Urinary bladder (tissue), 4 donors: ENCODE measurements at places on chromosomes 11 and 22. TPM values are rescaled to one million over a fixed set of nuclear protein-coding genes. Genes with fewer than 3 reads are reported as not detected.

SESN3 gene
- 6.1 TPM for polyA plus RNA-seq

CD151 gene
- polyA plus RNA-seq, result 692 TPM

SMIM35 gene
- polyA plus RNA-seq, result 0.03 TPM

PHLDA2 gene
- polyA plus RNA-seq, result 18.9 TPM

INS gene
- polyA plus RNA-seq, result 0.30 TPM

GRCh38 chr11:21492931-21493330 is 700.0 kb upstream of the ANO5 start:
- DNase-seq, result no peak

GRCh38 chr22:36152088-36152487 is 8.5 kb downstream of the APOL3 start:
- no peak for DNase-seq

GRCh38 chr11:127345819-127346459 is 345.4 kb upstream of the KIRREL3 start:
- DNase-seq, result no peak

DNA sequence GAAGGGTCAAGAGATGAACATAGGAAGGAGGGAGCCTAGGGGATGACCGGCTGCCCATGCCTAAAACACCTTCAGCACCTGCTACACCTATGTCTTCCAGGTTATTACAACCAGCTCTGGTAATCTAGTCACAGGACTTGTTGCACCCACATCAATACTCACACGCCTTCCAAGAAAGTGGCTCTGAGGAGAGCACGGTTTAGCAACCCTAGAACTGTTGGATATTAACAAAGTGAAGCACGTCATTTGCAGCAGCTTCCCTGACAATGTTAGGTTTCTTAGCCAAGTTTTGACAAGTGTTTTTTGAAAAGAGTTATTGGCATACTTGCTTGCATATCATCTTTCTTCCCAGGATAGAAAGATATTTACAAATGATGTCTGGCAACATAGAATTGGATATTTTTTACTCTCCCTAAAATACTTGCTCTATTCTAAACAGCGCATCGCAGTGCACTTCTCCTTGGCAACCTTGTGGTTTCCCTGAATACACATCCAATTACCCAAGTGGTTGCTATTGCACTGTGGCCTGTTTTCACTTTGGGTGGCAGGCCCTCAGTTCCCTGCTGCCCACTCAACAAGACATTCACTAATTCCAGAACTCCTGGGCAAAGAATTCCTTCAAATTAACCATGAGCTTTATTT is 94.3 kb upstream of the ARHGAP42 start:
- DNase-seq, result no peak

GRCh38 chr11:112612250-112612849 is 348.9 kb upstream of the NCAM1 start:
- no peak for DNase-seq

GRCh38 chr11:69703768-69704507 is at the start of gene FGF19:
Gene FGF19, minus strand, starts transcription at chr11:69704022. Its CDS starts 146 bp downstream, at chr11:69703876.
- no peak for DNase-seq

GRCh38 chr11:34585304-34585734 is 35.6 kb upstream of the EHF start:
- DNase-seq, result no peak

GRCh38 chr11:46879056-46879585 is 33.0 kb upstream of the CKAP5 start:
- no peak for DNase-seq

DNA sequence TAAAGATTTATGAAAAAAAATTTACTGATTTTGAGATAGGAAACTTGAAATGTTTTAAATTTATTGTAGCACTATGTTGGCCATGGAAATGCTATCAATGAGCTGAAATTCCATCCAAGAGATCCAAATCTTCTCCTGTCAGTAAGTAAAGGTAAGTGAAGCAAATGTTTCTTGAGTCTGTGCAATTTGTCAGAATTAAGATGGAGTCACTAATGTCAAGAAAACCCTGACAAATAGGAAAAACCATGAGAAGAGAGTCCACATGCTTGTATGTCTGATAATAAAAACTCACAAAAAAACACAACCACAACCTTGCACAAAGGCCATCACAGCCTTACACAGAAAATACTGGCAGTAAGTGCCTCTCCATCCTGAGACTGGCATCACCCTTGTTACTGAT is 12.9 kb downstream of the EED start:
- DNase-seq, result no peak

- DNase-seq, result no peak
These were observed 651 bp upstream of the CARD16 start for GRCh38 chr11:105045676-105046296.
